ENCODE measurements at places on chromosomes 11 and 22.

- DNase-seq, result no peak
Observed at GRCh38 chr11:47918882-47919495, 61.4 kb upstream of the PTPRJ start.

DNA sequence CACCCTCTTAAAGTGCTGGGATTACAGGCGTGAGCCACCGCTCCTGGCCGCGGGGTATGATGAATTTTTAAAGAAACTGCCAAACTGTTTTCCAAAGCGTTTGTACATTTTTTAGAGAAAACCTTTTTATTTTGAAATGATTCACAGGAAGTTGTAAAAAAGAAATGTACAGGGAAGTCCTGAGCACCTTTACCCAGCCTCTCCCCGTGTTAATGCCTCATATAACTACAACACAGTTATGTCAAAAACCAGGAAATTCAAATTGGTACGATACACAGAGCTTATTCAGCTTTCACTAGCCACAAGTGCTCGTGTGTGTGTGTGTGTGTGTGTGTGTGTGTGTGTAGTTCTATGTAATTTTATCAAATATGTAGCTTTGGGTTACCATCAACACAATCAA is 7.0 kb upstream of the FAM118A start:
- no peak for DNase-seq

DNA sequence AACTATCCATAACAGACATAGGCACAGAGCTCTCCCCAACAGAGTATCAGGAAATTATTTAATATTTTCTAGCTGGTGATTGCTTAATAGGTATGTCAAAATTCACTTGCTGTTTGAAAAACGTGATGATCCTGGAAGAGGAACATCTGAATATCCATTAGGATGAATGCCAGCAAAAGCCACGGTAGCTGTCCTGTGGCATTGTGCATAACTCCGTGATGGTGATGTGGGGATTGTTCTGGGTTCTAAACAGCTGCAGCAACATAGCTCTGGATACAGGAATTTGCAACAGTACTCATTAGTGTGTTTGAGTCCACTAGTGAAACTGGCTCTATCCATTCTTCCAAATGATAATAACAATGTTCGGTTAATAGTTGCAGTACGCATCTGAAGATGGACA is 78.8 kb downstream of the C11orf65 start:
- DNase-seq, result no peak

DNA sequence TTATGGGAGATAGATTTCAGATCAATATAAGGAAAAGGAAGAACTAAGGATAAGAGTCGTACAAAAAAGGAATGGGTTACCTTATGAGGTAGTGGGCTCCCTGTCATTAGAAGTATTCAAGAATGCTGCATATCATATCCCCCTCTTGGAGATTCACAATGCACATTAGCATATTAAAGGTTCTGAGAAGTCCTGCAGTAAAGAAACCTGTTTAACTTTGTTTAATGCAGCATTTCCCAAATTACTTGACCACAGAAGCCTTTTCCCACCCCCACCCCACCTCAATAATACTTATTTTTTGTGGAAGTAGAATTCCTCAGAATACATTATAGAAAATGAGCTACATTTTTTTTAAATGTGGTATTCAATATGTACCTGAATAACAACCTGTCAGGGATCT is 30.9 kb downstream of the PHF21A start:
- DNase-seq, result no peak

DNA sequence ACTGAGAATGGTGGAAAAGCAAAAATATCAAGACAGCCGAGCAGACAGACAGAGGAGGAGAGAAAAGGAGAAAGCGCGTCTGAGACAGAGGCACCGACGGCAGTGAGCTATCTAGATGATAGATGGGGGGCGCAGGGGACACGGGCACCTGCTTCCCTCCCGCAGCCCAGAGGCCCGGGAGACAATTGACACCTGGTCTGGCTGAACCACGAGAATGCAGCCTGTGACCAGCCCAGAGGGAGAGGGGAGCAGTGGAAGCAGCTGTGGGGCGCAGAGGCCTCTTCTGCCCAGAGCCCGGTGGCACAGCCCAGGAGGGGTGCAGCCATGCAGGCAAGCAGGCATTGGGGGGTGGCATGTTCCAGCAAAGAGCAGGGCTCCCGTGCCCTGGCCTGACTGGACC is 48.2 kb downstream of the ELFN2 start:
- DNase-seq, result no peak

DNA sequence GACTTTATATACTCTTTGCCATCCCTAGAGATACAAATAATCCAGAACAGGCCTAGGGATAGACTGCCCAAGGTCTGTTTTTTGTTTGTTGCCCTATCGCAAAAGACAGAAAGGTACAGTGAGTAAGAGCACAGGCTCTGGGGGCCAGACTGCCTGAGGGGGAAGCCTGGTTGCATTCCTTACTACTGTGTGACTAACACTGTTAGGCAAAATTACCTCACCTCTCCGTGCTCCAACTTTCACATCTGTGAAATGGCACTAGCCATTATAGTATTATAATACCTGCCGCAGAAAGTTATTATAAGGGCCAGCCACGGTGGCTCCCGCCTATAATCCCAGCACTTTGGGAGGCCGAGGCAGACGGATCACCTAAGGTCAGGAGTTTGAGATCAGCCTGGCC is 14.5 kb downstream of the SLC35F2 start:
- DNase-seq, result no peak

DNA sequence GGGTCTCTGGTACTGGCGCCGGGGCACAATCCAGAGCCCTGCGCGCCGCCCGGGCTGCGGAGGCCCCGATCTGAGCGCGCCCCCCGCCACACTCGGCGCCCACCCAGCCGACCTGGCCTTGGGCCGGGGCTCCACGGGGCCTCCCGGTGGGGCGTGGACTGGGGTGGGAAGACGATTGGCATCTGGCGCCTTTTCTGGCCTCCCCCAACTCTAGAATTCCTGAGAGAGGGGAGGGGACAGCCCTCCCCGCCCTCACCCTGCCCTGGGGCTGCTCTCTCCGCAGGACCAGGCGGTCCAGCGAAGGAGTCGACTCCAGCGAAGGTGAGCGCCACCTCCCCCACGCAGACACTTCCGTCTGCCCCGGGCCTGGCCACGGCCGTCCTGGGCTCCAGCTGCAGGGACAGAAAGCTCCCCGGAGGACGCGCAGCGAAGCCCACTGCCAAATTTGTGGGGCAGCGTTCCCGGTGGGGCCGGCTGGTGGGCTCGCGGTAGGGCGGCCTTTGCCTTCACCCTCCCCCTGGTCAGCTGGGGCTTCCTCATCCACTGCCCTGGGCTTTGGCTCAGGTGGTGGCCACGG is 593 bp downstream of the SSH3 start:
- no peak for DNase-seq

- no peak for DNase-seq
Observed at GRCh38 chr11:132439711-132440255, 1069.4 kb downstream of the NTM start.

DNA sequence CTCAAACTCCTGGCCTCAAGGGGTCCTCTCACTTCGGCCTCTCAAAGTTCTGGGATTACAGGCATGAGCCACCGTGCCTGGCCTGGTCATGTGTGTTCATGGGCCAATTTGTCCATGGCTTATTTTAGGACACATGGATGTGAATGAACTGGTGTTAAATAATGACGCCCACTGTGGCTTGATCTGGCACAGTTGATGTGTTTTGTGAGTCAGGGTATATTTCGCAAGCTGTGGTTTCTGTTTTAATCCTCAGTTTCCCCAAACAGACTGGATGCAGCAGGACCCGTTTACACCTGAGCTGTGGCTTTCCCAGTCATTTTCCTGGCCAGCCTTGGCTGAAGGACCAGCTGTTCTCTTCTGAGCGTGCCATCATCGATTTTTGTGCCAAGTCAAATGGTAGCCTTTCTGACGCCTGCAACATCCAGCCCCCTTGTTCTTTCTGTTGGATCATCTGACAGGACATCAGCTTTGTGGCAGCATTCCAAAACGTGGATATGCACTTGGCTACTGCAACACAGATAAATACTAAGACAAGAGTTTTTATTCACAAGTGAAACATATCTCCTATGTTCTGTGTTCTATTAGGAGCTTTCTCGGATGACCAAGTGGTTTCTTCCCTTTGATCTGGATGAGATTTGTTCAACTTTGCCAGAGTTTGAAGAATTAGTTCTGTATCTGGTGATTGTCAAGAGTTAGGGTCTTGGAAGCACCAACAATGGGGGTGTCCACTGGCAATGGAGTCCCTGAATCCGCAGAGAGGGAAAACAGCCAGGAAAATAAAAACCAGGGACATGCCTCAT is 40.0 kb upstream of the SEPTIN5 start:
- DNase-seq, result no peak

DNA sequence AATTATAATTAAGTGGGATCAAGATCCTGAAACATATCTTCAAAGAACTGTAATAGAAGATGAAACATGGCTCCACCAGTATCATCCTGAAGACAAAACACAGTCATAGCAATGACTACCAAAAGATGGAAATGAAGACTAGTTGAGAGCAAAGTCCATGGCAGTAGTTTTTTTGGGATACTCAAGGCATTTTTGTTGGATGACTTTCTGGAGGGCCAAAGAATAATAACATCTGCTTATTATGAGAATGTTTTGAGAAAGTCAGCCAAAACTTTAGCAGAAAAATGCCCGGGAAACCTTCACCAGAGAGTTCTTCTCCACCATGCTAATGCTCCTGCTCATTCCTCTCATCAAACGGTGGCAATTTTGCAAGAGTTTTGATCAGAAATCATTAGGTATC is 809.4 kb upstream of the RAG2 start:
- no peak for DNase-seq

Measured in activated naive CD4-positive, alpha-beta T cell (primary cell).